Stimulated activated CD8-positive, alpha-beta memory T cell treated with anti-CD3 and anti-CD28 coated beads, Interleukin-15, amount 100 ng/mL, for 4 hours (primary cell): ENCODE measurements at places on chromosomes 5 and 9.

DNA sequence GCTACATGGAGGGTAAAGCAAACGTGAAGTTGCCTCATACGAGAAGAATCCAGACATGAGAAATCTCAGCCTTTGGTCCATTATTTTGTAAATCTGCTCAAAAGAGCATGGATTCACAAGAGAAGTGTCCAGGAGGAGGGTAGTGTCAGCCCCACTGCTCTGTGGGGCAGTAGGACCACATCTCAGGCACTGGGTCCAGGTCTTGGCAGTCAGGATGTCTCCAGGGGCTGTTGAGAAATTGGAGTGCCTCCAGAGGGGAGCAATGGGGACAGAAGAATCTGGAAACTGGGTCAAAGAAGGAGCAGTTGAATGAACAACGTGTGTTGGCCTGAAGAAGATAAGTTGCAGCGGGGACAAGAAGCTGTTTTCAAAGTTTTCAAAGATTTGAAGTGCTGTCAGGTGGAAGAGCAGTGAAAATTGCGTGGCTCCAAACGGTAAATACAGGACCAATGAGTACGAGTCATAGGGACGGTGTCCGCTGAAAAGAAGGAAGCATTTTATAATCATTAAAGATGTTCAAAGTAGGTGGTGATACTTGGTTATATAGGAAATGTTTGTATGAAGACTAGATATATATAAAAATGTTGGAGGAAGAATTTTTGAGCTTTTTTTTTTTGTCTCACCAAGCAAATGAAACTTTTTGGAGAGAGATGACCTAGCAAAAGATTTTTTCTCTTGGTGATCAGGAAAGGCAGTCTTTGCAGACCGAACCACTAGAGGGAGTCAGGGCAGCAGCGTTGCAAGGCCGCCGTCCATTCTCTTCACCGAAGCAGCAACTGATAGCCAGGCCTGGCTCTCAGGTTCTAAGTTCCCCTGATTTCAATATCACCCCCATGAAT is 57.1 kb upstream of the ZBED3 start:
- DNase-seq, result peak; percentile 23

GRCh38 chr9:2919347-2919746 is 75.5 kb upstream of the PUM3 start:
- DNase-seq, result no peak

- no peak for DNase-seq
These were observed 485.8 kb downstream of the SEMA5A start for GRCh38 chr5:9059920-9060691.

- no peak for DNase-seq
These were observed 94.6 kb downstream of the ALDH1A1 start for GRCh38 chr9:72858089-72858912.

DNA sequence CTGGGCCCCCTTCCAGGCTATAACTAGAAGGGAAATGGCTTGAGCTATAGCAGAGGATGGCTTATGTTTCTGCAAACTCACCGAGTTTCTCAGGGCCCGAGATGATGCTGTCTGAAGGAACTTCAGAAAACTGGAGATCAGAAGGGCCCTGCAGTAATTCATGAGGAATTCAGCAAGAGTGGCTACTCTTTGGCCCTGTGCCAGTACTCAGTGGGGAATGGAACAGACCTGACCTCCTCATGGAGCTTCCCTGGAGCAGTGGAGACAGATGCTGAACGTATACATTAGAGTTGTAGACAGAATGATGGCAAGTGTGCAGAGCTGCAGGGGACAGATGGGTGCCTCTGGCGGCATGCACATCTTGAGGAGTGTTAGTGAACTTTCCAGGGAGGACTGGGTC is 17.3 kb upstream of the SMIM32 start:
- no peak for DNase-seq

DNA sequence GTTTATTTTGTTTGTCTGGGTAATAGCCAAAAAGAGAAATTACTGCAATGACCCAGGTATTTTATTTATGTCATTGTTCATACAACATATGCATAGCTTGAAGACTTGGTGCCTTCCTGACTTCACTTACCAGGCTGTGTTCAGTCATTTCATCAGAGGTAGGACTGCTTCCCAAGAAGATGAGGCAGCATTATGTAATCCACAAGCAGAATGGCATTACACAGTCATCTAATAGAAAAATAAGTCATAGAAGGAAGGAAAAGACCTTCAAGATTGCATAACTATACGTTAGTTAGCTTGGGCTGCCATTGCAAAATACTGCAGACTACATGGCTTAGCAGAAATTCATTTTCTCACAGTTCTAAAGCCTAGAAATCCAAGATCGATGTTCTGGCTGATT is 167.5 kb downstream of the NMUR2 start:
- no peak for DNase-seq

GRCh38 chr9:87035879-87036278 is 88.6 kb upstream of the GAS1 start:
- DNase-seq, result no peak

DNA sequence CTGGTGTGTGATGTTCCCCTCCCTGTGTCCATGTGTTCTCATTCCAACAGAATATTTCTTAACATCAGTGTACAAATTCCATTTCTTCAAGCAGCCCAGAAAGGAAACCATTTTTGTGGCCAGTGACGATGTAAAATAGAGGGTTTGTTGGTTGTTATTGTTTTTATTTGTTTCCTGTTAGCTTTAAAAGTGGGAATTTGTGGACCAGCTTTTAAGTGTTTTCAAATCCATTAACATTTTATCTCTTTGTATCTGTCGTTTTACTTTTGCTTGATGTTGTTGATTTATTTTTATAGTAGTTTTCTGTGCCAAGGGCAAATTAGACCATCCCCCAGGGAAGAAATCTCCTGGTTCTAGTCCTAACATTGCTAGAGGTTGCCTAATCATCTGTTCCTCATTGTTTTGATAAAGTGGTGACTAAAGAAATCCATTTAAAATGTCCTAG is 100.0 kb downstream of the GDNF start:
- DNase-seq, result no peak

DNA sequence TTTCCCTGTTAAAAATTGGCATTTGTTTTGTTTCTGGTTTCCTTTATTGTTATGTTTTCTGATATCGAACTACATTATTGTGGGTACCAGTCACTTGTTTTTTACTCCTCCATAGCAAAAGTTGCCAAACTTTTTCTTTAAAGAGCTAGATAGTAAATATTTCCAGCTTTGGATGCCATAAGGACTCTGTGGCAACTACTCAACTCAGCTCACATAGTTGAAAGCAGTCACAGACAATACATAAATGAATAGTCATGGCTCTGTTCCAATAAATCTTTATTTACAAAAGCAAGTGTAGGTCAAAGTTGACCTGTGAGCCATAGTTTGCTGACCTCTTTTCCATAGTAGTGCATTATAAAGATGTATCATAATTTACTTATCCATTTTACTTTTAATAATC is 305.0 kb downstream of the RASEF start:
- no peak for DNase-seq
